Stimulated activated CD4-positive, alpha-beta T cell treated with anti-CD3 and anti-CD28 coated beads, TNF-alpha, amount 100 ng/mL, for 48 hours (primary cell): ENCODE measurements at places on chromosomes 7 and 10.

DNA sequence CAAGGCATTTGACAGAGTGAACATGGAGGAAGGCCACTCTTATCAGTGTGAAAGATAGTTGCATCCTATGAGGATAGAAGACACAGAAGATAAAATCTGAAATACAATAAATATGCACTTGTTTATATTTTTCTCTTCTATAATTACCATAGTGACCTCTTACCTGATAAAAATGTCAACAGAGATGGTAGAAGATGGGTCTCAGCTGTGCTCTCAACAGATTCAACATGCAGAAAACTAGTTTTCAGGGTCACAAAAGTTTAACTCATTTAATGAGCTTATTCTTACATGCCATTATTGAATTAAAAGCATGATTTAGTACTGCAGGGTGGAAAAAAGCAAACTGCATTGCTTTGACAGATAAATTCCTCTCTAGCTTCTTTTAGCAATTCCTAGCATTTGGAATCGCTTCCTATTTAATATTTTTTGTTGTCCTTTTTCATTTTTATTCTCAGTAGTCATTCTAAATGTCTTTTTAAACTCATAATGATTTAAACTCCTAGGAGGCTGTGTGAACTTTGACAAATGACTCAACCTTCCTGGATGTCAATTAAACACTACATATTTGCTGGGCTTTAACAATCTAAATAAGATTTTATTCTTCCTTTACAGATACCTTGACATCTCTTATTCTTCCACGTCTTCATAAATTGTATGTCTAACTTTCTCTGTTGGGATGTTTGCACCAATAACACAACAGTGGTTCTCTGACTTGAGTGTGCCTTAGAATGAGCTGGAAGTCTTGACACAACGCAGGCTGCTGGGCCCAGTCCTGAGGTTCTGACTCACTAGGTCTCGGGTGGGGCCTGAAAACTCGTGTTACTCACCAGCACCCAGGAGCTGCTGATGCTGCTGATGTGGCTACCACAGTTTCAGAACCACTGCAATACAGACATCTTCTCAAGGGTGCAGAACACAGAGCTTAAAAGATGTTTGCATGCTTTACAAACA, 565.5 kb upstream of the IGFBP3 start:
- DNase-seq = no peak

DNA sequence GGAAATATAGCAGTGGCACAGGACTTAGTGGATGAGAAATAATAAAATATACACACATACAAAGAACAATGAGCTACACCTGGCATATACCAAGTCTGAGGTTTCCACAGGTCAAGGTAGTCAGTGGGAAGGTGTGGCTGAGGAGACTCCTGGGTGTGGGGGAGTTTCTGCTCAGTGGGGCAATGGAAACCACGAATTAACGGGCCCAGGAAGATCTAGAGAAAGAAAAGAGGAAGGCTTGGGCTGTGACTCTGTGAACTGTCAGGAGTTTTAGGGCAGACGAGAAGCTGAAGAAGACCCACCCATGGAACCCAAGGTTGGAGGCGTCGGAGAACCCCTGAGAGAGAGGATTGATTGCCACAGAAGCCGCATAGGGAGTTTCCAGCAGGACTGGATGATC, 196.5 kb downstream of the HERPUD2 start:
- DNase-seq = no peak

DNA sequence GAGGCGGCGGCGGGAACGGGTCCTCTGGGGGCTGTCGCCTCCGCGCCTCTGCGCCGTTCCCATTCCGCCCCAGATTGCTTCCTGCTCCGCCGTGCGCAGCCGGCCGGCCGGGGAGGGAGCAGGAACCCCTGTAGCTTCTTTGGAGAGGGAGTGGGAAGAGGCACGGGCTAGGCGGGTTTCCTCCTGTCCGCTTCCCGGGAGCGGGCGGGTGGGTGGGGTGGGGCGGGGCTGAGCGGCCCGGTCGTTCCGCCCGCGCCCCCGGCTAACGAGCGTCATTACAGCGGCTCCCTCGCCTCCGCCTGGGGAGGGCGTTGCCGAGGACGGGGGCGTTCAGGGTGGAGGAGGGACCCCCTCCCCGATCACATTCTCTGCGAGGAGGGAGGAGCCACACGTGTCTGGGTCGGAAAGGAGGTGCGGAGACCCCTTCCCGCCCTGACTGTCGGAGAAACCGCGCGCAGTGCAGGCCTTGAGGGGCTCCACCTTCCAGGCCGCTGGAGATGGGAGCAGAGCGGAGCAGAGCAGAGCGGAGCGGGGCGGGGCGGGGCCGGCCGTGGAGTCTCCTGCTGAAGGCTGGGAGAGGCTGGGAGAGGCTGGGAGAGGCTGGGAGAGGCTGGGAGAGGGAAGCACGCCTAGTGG, 39.7 kb downstream of the AGAP3 start:
- DNase-seq = no peak

DNA sequence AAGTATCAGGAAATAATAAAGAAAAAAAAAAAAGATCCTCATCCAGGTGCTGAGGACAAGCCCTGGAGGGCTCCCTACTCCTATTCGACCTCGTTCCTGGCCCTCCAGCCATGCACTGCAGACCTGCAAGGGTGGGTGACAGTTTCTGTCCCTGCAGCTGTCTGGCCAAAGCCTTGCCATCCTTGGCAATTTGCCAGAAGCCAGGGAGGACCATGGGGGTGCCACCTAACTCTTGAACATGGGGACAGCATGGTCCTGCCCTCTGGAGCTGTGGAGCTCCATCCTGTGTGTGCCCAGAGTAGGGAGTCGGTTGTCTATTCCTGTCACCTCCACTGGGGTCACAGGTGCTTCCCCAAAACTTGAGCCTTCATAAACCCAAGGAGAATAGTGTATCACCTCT, 27.8 kb downstream of the DMBT1 start:
- DNase-seq = no peak

DNA sequence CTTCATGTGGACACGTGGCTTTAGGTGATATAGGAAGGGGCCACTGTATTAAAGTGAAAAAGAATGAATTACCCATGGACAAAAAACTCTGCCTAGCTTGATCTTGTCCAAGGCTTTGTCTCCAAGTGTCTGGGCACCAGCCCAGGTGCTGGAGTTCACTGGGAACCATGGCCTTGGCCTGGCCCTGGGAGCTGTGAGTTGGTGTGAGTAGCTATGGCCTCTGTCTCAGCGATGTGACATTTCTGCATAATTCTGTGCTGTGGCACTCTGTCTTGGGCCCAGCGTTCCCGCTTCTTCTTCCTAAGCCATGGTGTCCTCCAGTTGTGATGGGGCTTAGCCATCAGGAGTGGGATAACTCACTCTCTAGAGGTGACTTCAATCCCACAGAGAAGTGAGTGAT, 119.0 kb upstream of the PPP2R2D start:
- no peak for DNase-seq

- DNase-seq = no peak
Observed at GRCh38 chr7:107847168-107847835, 43.7 kb upstream of the DLD start.

- no peak for DNase-seq
Observed at GRCh38 chr7:146387140-146387539, 270.5 kb downstream of the CNTNAP2 start.

- DNase-seq = no peak
Observed at GRCh38 chr10:129545261-129545660, 78.2 kb downstream of the MGMT start.

DNA sequence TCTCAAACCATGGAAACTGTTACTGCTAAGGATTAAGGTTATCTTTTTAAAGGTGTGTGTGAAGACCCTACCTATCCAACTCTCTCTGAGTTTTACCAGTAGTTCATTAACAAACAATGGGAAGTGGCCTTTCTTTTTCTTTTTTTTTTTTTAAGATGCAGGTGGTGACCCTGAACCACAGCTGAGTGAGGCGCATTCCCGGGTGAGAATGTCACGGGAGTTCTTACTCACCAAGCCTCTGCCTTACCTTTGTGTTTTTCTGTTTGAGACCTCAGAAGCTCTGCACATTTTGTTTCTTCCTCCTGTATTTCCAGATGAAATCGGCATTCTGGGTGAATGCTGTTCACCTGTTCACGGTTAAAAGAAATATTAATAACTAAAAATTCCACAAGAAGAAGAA, 2.5 kb downstream of the VIPR2 start:
- DNase-seq = no peak

- DNase-seq = no peak
Observed at GRCh38 chr10:36247478-36247877, 605.4 kb upstream of the FZD8 start.

- DNase-seq = no peak
Observed at GRCh38 chr7:64892666-64893309, 10.3 kb upstream of the ZNF273 start.

DNA sequence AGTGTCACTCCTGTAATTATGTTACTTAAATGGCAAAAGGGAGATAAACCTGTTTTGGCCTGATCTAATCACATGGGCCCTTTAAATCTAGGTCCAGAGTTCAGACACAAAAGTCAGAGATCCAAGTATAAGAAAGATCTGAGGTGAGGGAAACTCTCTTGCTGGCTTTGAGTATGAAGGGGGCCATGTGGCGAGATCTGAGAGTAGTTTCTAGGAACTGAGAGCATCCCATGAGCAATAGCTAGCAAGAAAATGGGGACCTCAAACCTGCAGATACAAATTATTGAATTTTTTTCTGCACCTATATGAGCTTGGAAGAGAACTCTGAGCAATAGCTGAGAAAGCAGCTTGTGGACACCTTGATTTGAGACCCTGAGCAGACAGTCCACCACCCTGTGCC, 27.6 kb downstream of the ANKRD7 start:
- DNase-seq = no peak

- DNase-seq = no peak
Observed at GRCh38 chr10:64312876-64313275, 791.7 kb downstream of the REEP3 start.

- DNase-seq = no peak
Observed at GRCh38 chr7:102232611-102233286, 53.9 kb upstream of the SH2B2 start.

- DNase-seq = no peak
Observed at GRCh38 chr7:28685644-28686417, 272.3 kb downstream of the TRIL start.

- DNase-seq = no peak
Observed at GRCh38 chr10:23656735-23657134, 217.9 kb downstream of the OTUD1 start.

DNA sequence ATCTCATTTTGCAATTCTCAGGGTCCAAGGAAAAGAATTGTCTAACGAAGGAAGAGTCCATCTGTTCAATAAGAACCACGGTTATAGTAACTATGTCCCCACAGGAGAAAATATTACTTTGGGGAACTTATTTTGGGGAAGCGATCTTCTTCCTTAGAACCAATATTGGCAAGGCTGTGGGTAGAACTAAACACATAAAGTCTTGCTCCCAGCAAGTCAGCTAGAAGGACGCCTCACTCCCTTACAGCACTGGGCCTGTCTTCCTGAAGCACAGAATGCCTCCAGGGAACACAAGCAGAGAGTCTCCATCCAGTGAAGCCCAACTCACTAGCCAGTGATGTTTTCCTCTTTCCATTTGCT, 30.2 kb downstream of the C10orf71 start:
- no peak for DNase-seq

- no peak for DNase-seq
Observed at GRCh38 chr7:93575555-93576399, 1.3 kb upstream of the CALCR start.

DNA sequence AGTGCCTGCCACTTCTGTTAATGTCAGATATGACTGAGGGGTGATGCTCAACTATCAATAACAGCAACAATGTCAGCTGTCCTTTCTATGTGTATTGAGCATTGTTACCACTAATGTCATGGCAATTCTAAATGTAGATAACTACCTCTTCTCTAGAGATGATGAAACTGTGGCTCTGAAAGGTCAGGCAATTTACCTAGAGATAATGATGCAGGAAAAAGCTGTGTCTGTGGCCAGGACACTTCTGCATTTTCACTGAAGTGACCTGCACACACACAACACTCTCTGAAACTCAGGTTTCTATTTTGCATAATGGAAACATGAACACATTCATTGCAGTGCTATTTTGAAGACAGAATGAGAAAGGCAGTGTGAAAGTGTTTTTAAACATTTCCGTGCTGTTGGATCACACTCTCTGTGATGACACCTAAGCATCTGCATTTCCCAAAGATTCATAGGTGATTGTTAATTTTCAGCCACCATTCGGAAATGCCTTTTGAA, 148.2 kb downstream of the KCND2 start:
- no peak for DNase-seq

DNA sequence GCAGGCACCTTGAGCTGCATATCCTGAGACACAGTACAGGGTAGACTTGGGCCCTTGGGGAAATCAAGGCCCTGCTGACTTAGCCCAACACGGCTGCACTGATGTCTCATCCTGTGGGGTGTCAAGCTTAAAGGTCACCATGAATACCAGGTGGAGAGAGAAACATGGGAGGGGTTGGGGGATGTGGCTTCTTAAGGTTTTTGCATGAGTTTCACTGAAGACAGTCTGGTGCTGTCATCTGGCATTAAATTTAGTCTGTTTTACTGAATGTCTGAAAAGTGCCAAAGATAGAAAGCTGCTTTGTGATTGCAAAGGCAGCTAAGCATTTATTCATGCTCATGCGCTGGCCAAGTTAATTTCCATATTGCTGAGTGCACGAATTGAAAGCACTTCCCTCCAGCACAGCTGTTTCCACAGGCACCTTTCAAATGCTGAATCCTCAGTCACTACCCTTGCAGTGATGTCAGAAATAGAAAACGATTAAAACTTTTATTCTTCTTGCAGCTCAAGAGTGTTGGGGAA, 102.1 kb downstream of the OSBPL3 start:
- DNase-seq = no peak

DNA sequence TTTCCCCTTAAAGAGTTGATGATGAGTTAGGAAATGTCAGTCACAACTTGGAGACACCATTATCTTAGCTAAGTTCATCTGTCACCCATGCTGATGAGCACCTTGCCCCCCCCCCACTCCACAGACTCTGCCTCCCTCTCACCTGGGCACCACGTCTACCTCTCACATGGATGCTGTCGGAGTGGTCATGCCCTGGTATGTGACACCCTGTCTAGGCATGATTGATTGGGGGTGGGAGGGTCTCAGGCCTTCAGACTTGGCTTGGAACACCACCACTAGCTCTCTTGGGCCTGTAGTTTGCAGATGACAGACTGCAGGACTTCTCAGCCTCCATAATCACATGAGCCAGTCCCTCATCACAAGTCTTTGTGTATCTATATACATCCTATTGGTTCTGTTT, 78.0 kb downstream of the WDR37 start:
- DNase-seq = no peak

GRCh38 chr7:16071246-16071857, 350.0 kb downstream of the CRPPA start:
- DNase-seq = no peak

GRCh38 chr10:86105181-86105580, 261.4 kb downstream of the GRID1 start:
- DNase-seq = no peak

GRCh38 chr10:101071267-101071884, 9.6 kb downstream of the KAZALD1 start:
- DNase-seq = no peak
